AG09309 (cell line): ENCODE measurements at places on chromosomes 2 and 18.
A peak's percentile ranks its signal among the peaks of the same experiment; 100 is the strongest.

- DNase-seq, result peak; percentile 18
Measured at GRCh38 chr2:188931361-188931760, 42.8 kb upstream of the COL3A1 start.

DNA sequence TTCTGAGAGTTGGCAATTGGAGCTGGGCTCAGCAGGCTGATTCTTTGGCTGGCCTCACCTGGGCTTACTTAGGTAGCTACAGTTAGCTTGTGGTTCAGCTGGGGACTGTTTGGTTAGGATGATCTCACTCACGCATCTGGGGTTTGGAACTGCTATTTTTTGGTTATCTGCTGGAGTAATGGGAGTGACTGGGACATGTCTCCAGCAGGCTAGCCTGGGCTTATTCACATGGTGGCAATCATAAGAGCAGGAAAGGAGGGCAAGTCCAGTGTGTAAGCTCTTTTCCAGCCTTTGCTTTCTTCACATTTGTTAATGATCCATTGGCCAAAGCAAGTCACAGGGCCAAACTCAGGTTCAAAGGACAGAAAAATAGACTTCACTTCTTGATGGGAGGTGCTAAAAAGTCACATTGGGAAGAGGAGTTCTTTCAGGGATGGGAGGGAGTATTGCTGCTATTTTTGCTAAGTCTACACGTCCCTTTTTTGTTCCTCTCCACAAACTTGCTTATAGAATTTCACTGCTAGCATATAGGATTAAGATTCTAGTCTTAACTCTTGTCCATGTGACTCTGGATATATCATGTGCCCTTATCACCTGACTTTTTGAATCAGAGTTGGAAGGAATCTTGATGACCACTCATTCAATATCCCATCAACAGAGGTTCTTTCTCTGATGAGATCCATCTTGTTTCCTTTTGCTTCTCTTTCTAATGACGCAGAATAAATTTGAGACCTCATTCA lies 174.0 kb downstream of the ZFP36L2 start:
- no peak for DNase-seq

- no peak for DNase-seq
Measured at GRCh38 chr18:35730691-35731370, 149.3 kb downstream of the GALNT1 start.

DNA sequence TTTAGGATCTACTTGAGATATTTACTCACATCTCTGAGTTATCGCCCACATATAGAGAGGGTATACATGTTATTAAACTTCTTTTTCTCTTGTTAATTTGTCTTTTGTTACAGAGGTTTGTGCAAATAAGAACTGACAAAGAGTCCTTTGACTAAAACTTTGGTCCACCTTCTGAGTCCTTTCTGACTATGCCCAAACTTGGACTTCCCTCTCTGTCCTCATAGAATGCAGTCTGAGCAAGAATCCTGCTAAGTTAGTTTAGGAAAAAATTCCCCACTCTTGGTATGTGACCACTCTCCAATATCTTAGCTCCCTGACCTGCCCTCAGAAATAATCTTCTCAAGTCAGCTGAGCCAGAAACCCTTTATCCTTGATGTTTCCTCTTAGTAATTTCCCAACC lies 257.5 kb upstream of the REG3G start:
- no peak for DNase-seq

DNA sequence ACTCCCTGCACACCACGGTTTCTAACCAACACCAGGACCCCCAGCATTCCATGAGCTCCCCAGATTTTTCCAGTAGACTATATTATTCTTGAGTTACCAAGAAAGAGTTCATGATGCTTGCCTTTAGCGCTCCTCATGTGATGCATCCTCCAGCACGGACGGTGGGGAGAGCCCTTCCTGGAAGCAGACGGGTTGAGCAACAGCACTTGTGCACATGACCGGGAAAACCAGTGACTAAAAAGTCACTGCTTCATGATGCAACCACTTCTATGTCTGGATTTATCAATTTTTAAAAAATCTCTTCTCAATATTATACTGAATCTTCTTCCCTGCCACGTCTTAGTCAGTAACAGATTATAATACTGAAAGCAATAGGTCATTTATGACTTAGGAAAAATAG lies 20.4 kb upstream of the DOK6 start:
- DNase-seq, result no peak

DNA sequence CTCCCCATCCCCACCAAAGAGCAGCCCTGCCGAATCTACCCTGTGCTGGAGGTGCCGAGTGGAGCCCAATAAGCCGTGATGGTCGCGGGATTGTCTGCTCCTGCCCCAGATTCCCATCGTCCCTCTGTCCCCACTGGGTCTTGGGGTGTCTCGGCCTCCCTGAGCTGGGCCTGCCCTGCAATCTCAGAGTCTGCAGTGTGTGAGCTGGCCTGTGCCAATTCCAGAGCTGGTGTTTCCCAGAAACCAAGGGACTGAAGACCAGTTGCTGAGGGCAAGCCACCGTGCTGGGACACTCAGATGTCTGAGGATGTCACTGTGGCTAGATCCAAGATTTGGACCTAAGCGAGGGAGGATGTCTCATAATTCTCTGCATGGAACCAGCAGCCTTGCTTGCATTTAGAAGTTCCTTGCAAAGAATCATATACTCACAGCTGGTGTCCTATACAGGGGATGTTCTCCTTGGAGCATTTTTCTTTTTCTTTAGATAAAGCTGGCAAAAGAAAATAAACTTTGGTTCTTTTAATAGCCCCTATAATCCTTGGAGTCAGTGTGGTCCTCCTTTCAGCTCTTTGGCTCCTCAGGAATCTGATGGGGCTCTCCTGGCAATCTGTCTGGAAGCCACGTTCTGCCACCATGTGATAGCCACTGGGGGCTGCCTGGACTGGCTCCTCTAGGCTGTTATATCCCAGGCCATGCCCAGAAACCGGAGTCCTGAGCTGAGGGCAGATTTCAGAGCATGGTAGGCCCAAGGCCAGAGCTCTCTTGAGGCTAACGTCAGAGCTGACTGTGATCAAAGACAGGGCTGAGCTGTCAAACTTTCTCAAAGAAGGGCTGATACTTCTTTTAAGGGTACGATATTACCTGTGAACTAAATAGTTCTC lies 140.1 kb upstream of the HAAO start:
- no peak for DNase-seq

DNA sequence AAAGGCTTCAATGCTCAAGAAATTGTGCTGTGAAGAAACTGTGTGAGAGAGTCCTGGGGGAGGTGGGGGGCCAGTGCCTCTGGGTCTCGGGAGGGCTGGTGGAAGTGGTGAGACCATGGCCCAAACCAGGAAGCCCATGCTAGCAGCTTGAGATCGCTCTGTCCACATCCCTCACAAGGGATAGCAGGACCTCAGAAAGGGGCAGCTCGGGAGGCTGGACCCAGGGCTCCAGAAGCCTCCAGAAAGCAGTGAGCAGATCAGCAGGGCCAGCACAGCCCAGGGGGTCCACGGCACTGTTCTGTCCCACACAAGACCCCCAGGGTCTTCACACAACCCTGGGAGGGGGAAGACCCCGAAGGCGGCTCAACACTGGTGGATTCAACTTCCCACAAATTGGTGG lies 24.1 kb downstream of the ST8SIA5 start:
- DNase-seq, result no peak

DNA sequence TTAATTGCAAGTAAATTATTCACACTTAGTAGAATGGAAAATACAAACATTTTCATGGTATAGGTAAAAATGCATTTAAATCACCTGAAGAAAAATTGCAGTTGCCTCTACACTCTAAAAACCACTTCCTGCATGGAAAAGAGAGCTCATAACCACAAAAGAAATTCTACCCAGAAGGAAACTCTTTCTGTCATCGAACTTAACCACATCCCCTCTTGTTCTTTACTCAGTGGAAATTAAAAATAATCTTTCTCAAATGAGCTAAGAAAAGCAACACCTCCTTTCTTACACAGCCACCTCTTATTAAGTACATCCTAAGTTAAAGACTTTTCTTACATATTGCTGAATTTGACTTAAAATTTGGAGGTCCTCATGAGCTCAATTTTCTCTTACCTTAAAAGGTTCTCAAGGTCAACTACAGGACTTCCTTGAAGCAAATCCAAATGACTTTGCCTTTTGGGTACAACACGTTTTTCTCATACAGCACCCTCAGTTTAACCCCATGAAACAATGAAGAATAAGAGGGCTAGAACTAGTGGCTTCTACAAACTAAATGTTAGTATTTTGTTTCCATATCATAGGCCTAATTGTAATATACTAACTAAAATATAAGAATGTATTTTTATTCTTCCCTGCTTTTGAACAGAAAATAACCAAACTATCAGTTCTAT lies 109.1 kb upstream of the CRIM1 start:
- DNase-seq, result no peak

DNA sequence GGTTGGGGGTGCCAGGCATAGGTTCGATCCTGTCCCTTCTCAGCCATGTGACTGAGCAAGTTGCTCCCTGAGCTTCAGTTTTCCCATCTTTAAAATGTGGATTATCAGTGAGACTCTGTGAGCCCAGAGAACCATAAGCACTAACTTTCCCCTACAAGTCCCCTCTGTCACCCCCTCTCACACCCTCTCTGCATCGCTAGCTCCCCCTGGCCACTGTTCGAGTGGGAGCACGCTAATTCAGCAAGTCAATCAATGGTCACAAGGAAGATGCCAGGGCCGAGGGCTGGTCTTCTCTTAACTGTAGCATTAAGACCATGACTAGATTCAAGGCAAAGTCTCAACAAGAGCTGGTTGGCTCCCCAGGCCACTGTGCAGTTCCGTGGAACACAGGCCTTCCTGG lies 66.2 kb downstream of the BCL2L11 start:
- no peak for DNase-seq

GRCh38 chr2:225614915-225615314 lies 215.4 kb downstream of the NYAP2 start:
- no peak for DNase-seq

GRCh38 chr2:231810905-231811304 lies 24.7 kb downstream of the COPS7B start:
- peak; percentile 49 for DNase-seq

DNA sequence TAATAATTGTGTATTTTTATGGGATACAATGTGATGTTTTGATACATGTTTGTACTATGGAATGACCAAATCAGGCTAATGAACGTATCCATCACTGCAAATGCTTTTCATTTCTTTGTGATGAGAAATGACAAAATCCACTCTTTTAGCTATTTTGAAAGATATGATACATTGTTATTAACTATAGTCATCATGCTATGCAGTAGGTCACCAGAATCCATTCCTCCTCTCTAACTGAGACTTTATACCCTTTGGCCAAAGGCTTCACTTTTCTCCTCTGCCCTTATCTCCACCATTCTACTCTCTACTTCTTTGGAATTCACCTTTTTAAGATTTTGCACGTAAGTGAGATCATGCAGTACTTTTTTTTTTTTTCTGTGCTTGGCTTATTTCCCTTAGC lies 44.5 kb upstream of the TMEM17 start:
- no peak for DNase-seq

DNA sequence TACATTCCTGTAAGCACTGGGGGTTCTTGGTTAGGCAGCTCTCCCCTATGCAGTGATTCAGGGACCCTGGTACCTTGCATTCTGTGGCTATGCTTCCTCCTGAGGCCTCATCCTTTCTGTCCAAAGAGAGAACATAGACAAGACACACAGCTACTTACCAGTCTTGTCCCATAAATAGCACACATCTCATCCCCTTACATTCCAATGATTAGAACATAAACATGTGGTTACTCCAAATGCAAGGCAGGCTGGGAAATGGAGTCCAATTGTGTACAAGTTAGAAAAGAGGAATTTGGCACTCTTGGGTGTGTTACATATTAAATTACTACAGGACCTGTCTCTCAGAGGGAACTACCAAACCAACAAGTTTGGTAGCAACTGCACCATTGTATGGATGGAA lies 171.3 kb downstream of the ARHGAP15 start:
- no peak for DNase-seq

- no peak for DNase-seq
Measured at GRCh38 chr18:8900552-8900951, 195.2 kb downstream of the MTCL1 start.

DNA sequence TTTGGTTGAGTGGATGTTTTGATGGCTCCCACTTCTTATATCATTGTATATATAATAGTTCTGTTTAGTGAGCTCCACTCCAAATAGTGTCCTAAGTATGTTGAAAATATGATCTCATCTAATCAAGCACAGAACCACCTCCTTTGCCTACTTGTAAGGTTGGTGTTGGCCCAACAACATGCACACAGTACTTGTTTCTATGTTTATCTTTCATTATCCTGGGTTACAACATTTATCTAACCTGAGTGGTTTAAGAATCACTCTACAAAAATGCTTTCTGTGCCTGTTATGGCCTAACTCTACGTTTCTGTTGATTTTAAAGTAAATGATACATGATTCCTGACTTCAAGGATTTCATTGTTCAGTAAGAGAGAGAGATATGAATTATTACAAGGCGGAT lies 281.9 kb downstream of the FIGN start:
- no peak for DNase-seq

- DNase-seq, result no peak
Measured at GRCh38 chr2:132747046-132747445, 77.0 kb upstream of the LYPD1 start.

- DNase-seq, result no peak
Measured at GRCh38 chr2:68839260-68839833, 31.9 kb downstream of the BMP10 start.

DNA sequence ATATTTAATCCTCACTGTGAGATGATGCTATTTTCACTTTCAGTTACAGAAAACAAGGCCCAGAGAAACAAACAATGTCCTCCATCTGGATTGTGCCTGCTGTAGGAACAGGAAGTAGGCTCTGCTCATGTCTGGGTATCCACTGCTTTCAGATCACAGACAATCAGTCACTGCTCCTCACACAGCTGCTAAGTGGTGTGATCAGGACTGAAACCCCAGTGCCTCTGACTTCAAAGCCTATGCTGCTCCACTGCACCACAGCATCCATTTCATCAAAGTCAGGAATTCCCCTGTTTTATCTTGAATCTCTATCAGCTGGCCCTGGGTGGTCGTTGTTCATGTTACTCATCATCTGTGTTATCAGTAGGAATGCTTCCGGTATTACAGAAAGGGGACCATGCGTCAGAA lies 303.8 kb upstream of the TRIB2 start:
- no peak for DNase-seq

GRCh38 chr2:4765787-4766530 lies 926.2 kb upstream of the SOX11 start:
- no peak for DNase-seq

DNA sequence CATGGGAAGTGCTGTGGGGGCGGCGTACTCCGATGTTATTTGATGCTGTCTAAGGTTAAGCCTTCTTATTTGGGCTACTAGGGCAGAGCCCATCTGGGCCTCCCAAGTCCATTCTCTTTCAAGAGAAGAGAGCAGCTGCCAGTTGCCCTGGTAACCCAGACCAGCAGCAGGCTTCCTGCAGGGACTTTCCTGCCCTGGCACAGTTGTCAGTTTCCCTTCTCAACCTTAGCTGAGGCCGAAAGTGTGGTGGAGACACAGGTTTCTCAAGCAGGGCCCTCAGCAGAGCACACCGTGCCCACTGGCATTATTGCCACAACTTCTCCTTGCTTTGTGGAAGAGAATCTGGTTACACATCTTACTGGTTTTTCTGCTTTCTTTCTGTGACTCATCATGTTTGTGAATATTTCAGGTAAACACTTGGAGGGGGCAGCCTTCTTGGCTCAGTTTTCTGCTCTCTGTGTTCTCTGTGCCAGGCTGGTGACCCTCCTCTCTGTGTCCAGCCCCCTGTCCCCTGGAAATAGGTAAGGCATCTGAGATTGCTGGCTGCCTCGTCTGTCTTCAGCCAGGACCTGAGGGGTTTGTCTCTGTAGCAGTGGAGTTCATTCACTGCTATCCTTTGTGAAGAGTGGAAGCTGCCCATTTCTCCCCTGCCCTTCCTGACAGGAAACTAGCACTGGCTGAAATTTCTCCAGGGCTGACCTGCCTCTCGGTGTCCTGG lies 111.0 kb downstream of the B3GNT2 start:
- DNase-seq, result no peak

- no peak for DNase-seq
Measured at GRCh38 chr2:75607400-75607798, 39.2 kb upstream of the MRPL19 start.
